ENCODE measurements at places on chromosomes 6 and 20.

GRCh38 chr6:109349419-109349987 lies 32.8 kb downstream of the CD164 start:
- no peak for DNase-seq

DNA sequence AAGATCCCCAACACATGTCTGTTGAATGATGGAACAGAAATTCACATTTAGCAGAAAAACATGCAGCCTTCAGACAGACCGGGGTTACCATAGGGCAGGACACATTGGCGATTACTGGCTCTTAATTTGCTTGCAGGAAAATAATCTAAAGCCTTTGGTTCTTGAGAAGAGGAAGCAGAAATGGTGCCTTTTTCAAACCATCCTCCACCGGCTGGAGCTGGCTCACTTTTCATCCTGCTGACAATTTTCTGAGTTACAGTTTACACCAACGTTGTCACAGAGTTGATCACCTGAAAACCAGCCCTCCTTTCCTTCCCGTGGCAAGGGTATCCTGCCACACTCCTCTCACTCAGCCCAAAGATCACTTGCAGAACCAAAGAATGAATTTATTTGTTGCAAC lies 32.6 kb downstream of the SF3B5 start:
- DNase-seq, result no peak

DNA sequence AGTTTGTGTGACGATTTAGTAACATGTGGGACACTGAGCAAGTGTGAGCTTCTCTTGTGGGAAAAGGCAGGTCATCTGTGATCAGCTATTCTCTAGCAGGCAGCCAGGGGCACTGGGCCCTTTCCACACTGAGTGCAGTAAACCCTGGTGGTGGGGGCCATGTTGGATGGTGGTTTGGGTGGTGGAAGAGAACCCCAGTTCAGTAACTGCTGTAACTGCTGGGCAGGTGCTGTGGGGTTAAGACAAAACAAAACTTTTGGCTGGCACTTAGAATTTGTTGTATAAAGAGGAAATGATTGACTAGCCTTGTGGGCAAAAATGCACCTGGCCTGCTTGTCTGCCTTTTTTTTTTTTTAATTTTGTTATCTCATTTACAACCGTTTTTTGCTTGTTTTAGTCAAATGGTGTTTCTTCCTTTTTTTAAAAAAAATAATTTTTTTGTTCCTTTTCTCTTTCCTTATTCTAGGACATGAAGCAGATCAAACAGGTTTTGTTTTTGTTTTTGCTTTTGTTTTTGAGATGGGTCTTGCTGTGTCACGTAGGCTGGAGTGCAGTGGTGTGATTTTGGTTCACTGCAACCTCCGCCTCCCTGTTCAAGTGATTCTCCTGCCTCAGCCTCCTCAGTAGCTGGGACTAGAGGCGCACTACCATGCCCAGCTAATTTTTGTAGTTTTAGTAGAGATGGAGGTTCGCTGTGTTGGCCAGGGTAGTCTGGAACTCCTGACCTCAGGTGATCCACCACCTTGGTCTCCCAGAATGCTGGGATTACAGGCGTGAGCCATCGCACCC lies 59.8 kb downstream of the IGF2R start:
- no peak for DNase-seq

DNA sequence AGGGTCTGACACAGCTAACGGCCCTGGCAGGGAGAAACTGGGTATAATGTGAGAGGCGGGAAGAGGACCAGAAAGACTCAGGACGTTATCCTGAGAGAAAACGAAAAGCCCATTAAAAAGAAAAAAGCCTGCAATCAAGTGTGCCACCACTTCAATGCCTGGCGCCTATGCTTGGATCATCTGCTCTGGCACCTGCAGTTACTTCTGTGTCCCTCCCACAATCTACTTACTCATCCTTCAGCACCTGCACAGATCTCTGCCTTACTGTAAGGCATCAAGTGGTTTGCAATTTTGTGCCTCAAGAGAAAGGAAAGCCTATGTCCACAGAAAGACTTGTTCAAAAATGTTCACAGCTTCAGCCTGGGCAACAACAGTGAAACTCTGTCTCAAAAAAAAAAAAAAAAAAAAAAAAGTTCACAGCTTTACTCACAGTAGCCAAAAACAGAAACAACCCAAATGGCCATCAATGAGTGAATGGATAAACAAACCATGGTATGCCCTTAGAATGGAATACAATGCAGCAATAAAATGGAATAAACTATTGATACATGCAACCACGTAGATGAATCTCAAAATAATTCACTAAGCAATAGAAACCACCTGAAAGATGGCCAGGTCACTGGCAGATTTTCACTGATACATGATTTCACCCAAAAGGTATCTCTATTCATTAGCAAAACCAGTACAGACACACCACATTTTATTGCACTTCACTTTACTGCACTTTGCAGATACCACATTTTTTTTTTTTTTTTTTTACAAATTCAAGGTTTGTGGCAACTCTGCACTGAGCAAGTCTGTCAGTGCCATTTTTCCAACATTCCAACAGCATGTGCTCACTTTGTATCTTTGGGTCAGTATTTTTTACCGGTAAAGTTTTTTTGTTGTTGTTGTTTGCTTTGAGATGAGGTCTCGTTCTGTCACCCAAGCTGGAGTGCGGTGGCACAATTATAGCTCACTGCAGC lies 48.6 kb downstream of the ABHD12 start:
- no peak for DNase-seq

GRCh38 chr6:34025861-34026260 lies 120.0 kb downstream of the GRM4 start:
- no peak for DNase-seq

DNA sequence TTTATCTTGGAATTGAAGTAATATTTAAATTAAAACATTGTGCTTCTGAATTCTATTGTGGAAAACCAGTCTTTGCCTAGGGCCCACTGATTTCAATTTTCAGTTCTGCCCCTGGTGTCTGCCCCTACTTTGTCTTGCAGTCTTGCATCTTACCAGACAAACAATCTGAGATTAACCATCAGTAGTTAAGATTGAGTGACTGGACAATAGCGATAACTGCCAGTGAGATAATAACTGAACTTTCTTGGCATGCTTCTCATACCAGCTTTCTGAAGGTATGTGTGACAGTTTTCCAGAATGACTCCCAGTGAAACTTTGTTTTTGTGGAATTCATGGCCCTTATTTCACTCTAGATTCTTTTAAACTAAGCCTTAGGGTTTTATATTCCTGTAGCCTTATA lies 53.5 kb downstream of the KCNQ5 start:
- no peak for DNase-seq

GRCh38 chr6:25332655-25333071 lies 53.5 kb downstream of the CARMIL1 start:
- DNase-seq, result no peak
